ENCODE measurements at places on chromosomes 1 and 21.

DNA sequence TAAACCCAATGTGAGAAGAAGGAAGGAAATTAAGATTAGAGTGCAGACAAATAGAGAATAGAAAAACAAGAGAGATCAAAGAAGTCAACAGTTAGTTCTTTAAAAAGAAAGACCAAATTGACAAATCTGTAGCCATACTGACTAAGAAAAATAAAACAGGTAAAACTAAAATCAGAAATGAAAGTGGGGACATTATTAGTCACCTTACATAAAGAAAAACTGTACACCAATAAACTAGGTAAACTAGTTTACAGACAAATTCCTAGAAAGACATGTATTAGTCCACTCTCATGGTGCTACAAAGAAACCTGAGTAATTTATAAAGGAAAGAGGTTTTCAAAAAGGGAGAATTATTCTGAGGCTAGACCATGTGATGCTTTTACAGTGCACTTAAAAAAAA is 22.3 kb downstream of the BLZF1 start:
- DNase-seq = no peak

- DNase-seq = peak; percentile 73
Measured at GRCh38 chr1:32337855-32338636, 2.0 kb upstream of the MARCKSL1 start.

DNA sequence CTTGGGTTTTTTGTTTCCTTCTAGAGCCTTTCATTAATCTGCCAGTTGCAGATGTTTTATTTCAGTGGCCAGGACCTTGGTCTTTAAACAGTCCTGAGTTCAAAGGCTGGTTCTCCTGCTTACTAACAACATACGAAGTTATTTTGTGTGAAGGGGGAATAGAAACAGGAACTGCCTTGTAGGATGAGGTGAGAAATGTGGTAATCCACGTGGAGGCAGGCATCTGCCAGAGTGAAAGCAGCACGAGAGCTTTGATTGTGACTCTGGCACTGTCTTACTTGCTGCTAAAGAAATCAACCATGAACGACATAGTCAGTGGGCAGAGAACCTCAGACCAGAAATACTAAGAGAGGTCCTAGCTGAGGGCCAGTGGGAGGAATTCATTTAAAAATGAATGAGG is 30.4 kb downstream of the TMEM63A start:
- peak; percentile 21 for DNase-seq

DNA sequence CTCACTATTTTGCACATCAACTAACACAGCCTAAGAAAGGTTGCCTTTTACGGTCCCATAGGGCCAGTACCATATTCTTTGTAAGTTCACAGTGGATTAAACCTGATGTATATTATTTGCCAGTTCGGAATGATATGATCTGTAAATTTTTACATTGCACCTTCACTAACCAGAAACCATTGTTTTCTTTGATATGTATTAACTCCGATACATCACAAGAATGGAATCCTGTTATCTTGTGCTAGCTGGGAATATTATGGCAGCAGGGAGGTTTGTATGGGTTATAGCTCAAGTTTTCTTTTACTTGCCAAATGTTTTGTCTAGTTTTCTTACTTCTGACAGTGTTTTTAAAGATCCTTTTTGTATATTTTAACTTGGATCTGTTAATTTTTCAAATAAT is 51.4 kb upstream of the S1PR1 start:
- DNase-seq = no peak

DNA sequence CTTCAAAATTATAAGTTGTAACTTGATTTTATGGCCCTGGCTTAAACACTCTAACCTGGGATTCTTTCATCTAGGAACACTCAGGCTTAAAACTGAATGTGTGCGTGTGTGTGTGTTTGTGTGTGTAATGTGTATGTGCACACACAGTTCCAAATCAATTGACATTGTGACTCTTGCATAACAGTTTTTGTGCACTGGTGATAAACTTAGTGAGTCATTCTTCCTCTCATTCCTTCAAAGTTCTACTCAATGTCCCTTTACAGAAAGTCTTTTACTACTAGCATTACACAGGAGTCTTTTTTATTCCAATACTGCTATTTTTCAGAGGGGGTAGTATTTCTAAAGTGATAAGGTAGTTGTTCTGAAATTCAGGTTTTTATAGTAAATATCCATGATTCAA is 943.6 kb downstream of the KCNT2 start:
- no peak for DNase-seq
